ENCODE measurements at places on chromosomes 2 and 18.

DNA sequence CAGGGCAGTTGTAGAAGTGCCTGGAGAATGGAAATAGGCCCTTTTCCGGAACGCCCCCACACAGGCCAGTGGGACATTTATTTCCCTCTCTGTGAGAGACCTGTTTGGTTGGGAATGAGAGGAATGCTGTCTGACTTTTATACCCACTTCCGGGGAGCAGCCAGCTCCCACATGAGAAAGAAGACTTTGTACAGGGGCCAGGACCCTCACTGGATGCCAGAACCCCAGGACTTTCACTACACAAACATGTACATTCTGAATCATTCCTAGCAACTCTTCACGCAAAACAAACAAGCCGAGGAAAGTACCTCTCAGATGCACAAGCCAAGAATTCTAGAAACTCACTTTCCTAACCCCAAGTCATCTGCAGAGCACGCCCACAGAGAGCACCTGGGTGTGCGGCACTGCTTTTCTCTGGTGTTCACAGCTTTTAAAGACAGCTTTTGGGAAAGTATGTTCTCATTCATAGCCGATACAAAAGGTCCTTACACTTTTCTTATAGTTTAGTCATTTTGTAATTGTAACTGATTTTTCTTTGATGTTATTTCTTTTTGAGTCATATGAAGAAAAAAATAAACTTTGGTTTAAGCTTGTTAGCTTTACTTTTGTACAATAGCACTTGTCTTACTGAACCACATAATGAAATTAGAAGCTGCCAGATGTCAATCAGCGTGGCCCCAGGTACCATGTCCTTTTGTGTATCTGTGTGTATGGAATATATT is 856.1 kb upstream of the ID2 start:
- DNase-seq = no peak

GRCh38 chr2:71617266-71617665 is 163.9 kb downstream of the DYSF start:
- no peak for DNase-seq

DNA sequence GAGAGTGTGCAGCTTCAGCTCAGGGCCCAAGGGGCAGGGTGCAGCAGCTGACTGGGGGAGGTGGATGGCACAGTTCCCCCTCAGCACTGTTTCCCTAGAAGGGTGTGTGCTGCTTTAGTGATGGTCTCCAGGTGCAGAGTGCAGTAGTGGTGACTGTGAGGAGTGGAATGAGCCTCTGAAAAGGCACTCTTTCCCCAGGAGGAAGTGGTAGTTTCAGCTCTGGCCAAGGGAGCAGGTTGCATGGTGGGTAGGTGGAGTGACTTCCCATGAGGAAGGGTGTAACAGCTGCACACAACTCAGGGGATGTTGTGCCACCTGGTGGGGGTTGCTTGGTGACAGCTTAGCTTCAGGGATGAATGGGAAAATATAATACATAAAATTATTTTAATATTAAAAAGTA is 251.5 kb upstream of the NXPH2 start:
- no peak for DNase-seq

DNA sequence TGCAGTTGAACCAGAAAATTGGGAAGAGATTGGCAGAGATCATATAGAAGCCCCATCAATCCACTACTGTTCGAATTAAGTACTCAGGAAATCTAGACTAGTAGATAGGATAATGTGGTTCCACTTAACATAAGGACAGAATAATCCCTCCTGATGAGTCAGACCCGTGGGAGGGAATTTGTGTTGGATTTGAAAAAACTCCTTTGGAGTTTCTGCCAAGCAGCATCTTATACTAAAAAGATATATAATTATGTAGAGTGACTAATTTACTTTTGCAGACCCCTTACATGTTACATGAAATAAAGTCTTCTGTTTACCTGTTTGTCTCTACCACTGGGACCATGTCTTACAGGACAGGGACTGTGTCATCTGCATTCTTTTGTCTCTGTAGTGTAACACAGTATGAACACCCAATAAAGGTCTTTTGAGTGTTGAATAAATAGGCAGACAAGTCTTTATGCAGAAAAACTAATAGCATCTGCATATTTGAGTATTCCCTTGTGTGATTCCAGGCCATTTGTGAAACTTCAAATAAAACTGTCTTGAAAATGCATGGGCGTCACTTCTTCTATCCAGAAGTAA is 122.6 kb upstream of the DNAJC10 start:
- no peak for DNase-seq

DNA sequence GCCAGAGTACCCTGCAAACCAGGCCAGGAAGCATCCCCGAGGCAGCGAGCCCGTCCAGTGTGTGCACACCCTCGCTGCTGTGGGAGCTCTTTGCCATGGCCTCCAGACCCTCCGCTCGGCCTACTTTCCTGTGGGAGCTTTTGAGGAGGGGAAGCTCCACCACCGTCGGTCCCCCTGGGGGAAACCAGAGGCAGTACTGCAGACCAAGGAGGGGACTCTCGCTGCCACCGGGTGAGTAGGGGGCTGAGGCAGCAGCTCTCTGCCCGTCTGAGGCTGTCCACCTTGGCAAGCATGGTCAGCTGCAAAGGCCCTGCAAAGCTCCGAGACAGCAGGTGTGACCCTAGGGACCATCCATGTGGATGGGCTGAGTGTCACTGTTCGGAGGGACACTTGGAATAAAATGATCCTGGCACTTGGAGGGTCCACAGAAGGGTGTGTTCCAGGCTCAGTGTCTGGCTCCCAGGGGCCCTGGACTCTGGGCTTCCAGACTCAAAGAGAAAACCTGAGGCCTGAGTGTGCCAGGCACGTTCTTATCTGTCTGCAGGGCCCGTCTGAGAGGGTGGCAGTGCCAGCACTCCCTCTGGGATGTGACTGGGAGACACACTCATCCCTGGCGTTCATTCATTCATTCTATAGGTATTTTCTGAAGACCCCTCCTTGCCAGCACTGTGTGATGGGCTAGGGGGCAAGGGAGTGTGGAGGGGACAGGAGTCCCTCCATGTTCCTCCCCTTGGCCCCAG is 282.8 kb upstream of the HS6ST1 start:
- DNase-seq = no peak

DNA sequence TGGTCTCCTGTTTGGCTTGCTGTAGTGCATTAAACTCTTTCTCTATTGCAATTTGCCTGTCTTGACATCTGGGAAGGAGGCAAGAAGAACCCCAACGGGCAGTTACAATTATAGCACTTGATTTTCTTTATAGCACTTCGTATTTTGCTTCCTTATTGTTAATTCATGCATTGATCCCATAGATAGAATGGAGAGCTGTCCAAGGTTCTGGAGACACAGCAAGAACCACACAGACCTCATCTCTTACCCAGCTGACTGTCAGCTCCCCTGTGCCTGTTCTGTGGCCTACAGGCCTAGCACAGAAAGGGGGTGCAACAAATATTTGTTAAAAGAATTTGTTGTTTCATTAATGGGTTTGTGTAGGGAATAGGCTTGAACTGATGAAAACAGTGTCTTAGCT is 194.3 kb downstream of the GALNT1 start:
- DNase-seq = no peak

DNA sequence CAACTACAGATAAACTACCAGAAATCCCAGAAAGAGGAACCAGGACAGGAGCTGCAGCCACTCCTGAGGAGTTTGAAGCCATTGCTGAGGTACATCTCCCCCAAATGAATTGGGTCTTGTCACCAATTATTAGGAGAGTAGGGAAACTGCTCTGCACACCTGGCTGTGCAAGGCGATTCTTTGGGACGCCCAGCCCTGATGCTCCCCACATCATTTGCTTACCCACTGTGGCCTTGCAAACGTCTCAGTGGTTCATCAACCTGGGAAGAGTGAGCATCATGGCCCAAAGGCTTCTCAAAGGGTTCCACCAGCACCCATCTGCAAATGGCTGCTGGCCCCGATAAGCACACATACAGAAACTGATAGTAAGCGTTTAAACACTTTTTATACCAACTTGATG is 21.8 kb upstream of the DCDC2C start:
- DNase-seq = no peak

GRCh38 chr2:143124445-143124844 is 4.8 kb upstream of the ARHGAP15 start:
- DNase-seq = no peak

DNA sequence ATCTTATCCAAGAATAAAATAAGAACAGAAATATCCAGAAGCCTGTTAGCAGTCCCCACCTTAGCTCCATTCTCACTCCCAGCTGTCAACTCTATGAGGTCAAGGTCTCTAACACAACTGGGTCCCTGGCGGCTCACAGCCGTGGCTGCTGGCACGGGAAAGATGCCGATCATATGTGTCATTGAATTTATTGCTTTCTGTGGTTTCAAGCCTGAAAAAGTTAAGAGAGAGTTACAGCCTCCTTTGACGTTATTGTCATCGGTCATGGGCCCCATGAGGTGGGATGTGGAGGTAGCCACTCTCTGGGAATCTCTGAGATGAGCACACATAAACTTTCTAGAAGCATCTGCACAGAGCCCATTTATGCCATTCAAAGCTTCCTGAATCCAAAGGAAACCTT is 28.7 kb upstream of the CABLES1 start:
- DNase-seq = no peak
